ENCODE measurements at places on chromosomes 4 and X.

- no peak for DNase-seq
Measured at GRCh38 chrX:21905313-21905712, 35.2 kb upstream of the SMS start.

DNA sequence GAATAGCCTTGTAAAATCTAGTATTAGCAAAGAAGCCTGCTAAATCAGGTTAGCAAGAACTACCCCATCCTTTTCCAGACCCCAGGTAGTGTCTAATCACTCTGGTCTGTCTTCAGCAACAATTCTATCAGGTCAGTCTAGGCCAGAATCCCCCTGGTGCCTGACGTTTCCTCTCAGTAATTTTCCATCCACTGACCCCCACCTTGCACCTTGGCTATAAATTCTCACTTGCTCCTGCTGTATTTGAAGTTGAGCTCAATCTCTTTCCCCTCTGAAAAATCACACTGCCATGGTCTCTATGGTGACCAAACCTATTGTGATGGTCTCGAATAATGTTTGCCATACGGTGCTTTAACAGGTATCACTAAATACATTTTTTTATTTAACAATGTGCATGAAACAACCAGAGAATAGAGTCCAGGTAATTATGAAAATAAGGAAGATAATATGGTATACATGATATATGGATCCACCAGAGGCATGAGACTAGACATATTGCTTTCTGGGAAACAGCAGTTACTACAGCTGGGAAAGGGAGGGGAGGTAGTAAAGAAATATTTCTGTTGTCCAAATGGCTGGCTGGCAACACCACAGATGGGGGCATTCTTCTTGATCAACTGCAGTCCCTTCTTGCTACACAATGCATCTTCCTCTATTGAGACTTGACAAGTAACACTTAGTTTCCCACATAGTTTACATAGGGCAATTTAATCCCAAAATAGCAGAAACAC lies 33.8 kb downstream of the CXCL1 start:
- no peak for DNase-seq

- no peak for DNase-seq
Measured at GRCh38 chrX:18045436-18045835, 175.2 kb downstream of the BEND2 start.

GRCh38 chr4:187077744-187078401 lies 354.2 kb upstream of the FAT1 start:
- DNase-seq = no peak

GRCh38 chrX:153807976-153808375 lies 13.5 kb downstream of the SSR4 start:
- no peak for DNase-seq
